NAMALWA (cell line): ENCODE measurements at places on chromosomes 7 and 10.

DNA sequence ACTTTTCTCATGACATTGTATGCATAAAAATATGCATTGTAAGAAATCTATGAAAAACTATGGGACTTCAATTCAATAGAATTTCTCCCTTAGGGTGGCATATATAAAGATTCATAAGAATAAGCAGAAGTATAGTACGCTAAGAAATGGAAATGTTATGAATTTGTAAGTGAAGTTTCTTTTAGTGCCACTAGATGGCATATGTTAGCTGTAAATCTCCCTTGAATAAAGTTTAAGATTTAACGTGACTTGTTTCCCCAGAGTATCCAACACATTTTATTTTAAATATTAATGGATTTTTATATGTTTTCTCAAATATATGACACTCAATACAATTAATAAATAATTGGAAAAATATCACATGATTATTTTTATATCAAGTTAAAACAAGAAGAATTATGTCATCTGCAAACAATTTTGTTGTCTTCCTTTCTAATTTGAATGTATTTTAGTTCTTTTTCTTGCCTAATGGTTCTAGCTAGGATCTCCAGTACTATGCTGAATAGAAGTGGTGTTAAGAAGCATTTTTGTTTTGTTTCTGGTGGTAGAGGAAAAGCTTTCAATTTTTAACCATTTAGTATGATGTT lies 287.2 kb downstream of the HGF start:
- DNase-seq = peak; percentile 67

GRCh38 chr7:12888717-12889116 lies 201.3 kb downstream of the ARL4A start:
- no peak for DNase-seq

- DNase-seq = no peak
Measured at GRCh38 chr10:91579329-91579985, 53.4 kb downstream of the PPP1R3C start.

GRCh38 chr7:16581286-16581685 lies 54.7 kb downstream of the LRRC72 start:
- DNase-seq = no peak

DNA sequence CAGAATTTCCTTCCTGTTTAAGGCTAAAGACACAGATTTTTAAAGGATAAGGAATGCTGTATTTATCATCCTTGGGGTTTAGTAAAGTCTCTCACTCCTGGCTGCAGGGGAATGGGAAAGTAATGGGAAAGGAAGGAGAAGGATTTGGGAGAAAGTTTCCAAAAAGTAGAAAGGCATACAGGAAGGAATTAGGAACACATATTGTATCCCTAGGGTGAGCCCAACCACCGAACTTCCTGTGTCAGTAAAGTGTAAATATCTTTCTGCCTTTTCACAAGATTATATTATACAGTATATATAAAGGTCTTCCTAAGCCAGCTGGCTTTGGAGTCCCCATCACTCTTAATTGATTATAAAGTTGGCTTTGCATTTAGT lies 12.0 kb upstream of the UBE2D1 start:
- no peak for DNase-seq

GRCh38 chr7:17660116-17660515 lies 280.2 kb downstream of the SNX13 start:
- no peak for DNase-seq

DNA sequence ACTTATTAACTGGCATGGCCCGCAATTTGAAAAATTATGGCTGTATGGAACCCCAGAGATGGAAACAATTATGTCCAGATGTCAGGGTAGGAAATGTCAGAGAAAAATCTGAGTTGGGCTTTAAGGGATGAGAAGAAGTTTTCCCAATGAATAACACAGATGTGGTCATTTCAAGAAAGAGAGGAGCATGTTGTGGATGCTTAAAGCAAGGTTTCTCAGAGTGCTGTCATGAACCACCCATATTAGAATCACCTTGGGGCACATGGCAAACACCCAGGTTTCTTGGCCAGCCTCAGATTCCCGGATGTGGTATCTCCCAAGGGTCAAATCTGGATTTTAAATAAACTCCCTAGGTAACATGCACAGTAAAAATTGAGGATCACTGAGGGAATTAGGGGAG lies 43.6 kb downstream of the LAMB4 start:
- no peak for DNase-seq
